ENCODE measurements at places on chromosomes 2 and 18.
A peak's percentile ranks its signal among the peaks of the same experiment; 100 is the strongest.

- H3K27ac ChIP-seq, result no peak overlapping the region
- peaks cover 26% of the 10 kb centered on the region for H3K4me1 ChIP-seq
- no peaks in the 10 kb centered on the region for H3K27me3 ChIP-seq
- peak overlapping the region; percentile 52 for H3K4me3 ChIP-seq
These were observed 1.7 kb upstream of the LDLRAD4 start for GRCh38 chr18:13216711-13217465.

- H3K36me3 ChIP-seq, result no peaks in the 10 kb centered on the region
- H3K4me1 ChIP-seq, result no peaks in the 10 kb centered on the region
- no peak for DNase-seq
These were observed 52.6 kb upstream of the RAB27B start for GRCh38 chr18:54775686-54776085.

DNA sequence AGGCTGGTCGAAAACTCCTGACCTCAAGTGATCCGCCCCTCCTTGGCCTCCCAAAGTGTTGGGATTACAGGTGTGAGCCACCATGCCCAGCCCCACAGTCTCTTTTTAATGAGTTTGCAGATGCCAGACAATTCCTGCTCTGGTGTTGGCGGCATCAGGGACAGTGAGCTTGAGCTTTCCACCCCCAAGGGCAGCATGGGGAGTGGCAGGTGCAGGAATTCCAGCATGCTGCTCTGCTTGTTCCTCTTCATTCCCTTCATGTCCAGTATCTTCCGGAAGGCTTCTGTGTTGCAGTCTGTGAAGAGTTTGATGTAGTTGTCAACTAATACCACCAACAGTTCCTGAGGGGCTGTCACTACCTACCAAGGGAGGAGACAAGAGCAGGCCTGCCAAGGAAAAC is 137.3 kb downstream of the SS18 start:
- DNase-seq, result no peak
- no peaks in the 10 kb centered on the region for H3K36me3 ChIP-seq
- H3K27me3 ChIP-seq, result no peaks in the 10 kb centered on the region

- H3K27me3 ChIP-seq, result no peaks in the 10 kb centered on the region
- no peaks in the 10 kb centered on the region for H3K36me3 ChIP-seq
- H3K4me1 ChIP-seq, result no peaks in the 10 kb centered on the region
- no peak overlapping the region for H3K4me3 ChIP-seq
These were observed 83.4 kb upstream of the MAPRE2 start for GRCh38 chr18:34957864-34958259.

DNA sequence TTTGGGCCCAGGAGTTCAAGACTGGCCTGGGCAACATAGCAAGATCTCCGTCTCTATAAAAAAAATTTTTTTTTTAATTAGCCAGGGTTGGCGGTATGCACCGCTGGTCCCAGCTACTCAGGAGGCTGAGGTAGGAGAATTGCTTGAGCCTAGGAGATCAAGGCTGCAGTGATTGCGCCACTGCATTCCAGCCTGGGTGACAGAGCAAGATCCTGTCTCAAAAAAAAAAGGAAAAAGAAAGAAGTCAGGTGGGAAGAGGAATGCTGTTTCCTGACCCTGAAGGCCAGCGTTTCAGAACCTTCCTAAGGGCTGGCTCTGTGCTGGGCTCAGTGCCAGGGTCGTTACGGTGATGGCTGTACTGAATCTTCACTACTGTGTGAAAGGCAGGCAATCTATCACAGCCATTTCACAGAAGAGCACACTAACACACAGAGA is 35.0 kb upstream of the AGAP1 start:
- no peaks in the 10 kb centered on the region for H3K27me3 ChIP-seq
- DNase-seq, result no peak
- no peak overlapping the region for H3K27ac ChIP-seq
- no peaks in the 10 kb centered on the region for H3K36me3 ChIP-seq

GRCh38 chr2:165877565-165878550 is 75.7 kb downstream of the TTC21B start:
- peak; percentile 5 for DNase-seq
- H3K27ac ChIP-seq, result no peak overlapping the region
- no peaks in the 10 kb centered on the region for H3K27me3 ChIP-seq
- H3K36me3 ChIP-seq, result peaks cover 21% of the 10 kb centered on the region

- no peak overlapping the region for H3K27ac ChIP-seq
- no peak overlapping the region for H3K4me3 ChIP-seq
- no peaks in the 10 kb centered on the region for H3K27me3 ChIP-seq
- DNase-seq, result no peak
- no peaks in the 10 kb centered on the region for H3K4me1 ChIP-seq
These were observed 37.2 kb upstream of the SNED1 start for GRCh38 chr2:240960971-240961876.

GRCh38 chr18:75214332-75214690 is 3.7 kb downstream of the TSHZ1 start:
- no peak overlapping the region for H3K27ac ChIP-seq
- peaks cover 39% of the 10 kb centered on the region for H3K4me1 ChIP-seq
- no peak for DNase-seq
- H3K36me3 ChIP-seq, result no peaks in the 10 kb centered on the region
- no peak overlapping the region for H3K4me3 ChIP-seq

DNA sequence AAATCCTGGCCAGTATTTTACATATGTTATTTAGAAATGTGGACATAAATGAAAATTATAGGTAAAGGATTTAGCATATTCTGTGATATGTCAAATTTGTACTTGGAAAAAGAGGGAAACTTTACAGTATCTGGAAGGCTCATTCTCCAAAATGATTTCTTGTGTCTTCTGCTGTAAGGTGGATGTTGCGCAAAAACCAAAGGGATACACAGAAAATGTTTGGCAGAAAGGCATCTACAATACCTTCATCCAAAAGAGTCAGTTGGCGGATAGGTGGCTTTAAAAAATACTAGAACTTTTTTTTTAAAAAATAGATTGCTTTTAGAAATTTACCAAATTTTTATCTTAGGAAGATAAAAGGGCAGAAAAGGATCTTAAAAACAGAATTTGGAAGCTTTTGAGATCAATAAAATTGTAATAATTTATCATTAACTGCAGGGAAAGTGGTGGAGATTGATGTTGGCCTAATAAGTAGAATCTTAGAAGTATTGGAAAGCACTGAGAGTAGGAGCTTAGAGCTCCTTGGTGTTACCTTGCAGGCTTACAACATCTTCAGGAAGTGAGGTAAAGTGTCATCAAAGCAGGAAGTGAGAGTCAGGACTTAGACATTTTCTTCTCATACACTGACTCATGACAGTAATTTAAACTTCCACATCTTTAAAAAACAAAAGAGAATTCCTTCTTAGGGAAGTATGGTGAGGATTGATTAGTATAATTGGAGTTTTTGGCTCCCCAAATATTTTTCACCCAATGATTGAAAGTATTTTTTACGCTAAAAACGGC is 2.1 kb downstream of the NABP1 start:
- no peak overlapping the region for H3K4me3 ChIP-seq
- H3K27me3 ChIP-seq, result no peaks in the 10 kb centered on the region
- peaks cover 31% of the 10 kb centered on the region for H3K4me1 ChIP-seq

DNA sequence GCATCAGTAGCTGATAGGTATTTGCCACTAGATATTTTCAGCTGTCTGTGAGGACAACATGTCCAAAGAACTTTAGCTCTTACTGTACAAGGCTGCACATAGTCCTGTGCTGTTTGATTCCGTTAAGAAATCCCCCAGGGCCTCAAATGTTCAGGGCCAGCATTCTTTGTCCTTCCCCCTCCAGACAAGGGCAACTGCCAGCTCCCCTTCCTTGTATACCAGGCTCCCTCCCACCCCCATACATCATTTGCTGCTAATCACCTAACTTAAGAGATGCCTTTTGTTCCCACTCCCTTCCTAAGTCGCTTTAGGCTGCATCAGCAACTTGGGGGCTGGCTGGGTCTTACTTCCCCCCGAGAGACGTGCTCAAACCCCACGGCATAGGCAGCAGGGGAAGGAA is 138.7 kb downstream of the CDH20 start:
- no peak for DNase-seq
- H3K4me3 ChIP-seq, result no peak overlapping the region
- no peaks in the 10 kb centered on the region for H3K36me3 ChIP-seq
- H3K27me3 ChIP-seq, result no peaks in the 10 kb centered on the region
- H3K27ac ChIP-seq, result no peak overlapping the region

DNA sequence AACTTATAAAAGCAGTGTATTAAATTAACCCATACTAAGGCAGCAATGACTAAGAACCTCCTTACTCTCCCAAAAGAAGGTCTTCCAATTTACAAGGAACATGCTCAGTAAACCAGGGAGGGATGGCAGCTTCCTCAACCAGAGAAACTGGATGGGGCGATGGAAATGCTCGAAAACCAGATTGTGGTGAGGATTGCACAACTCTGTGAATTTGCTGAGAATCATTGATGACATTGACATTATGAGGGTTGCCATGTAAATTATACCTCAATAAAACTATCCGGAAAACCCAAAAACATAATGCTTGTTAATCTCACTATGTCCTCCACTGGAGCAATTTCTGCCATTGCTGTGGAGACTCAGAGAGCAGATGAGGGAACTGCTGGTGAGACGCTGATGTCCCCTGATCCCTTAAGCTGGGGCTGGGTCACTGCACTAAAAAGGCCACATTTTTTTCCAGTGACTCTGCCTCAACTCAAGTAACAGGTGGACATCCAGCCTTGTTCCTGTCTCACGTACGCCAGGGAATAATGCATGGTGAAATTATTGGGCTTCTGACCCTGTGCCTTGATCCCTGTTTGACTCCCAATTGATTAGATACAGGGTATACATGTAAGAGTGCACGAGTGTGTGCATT is 288.3 kb downstream of the CYP26B1 start:
- DNase-seq, result no peak
- no peaks in the 10 kb centered on the region for H3K27me3 ChIP-seq
- no peaks in the 10 kb centered on the region for H3K4me1 ChIP-seq

GRCh38 chr18:23881778-23882177 is 132.8 kb upstream of the TTC39C start:
- H3K27me3 ChIP-seq, result no peaks in the 10 kb centered on the region
- DNase-seq, result no peak
- no peak overlapping the region for H3K27ac ChIP-seq
- H3K4me1 ChIP-seq, result peaks cover 6% of the 10 kb centered on the region
- H3K36me3 ChIP-seq, result no peaks in the 10 kb centered on the region

GRCh38 chr2:238136820-238137537 is 1.5 kb upstream of the KLHL30 start:
- H3K27me3 ChIP-seq, result peaks cover 4% of the 10 kb centered on the region
- peaks cover 13% of the 10 kb centered on the region for H3K4me1 ChIP-seq
- no peak overlapping the region for H3K27ac ChIP-seq
- no peaks in the 10 kb centered on the region for H3K36me3 ChIP-seq

GRCh38 chr2:118094503-118094902 is 6.2 kb downstream of the INSIG2 start:
- peaks cover 22% of the 10 kb centered on the region for H3K4me1 ChIP-seq
- peaks cover 20% of the 10 kb centered on the region for H3K36me3 ChIP-seq
- H3K4me3 ChIP-seq, result peak overlapping the region; percentile 44
- no peaks in the 10 kb centered on the region for H3K27me3 ChIP-seq

DNA sequence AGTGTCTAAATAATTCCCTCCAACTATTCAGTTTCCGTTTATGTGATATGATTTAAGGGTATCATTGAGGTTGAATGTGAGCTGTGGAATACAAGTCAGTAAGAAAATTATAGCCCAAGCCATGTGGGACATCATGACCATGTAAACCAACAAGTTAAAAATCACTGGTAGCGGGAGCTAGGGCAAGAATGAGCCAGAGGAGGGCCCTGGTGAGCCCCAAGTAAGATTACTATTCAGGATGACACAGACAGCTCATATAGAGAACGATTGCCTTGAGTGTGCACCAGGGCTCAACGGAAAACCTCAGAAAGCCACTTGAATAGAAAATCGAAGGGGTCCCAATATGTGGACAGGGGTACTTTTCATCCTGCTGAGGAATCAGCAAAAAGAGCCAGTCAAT is 87.8 kb upstream of the RBMS1 start:
- H3K27ac ChIP-seq, result no peak overlapping the region
- H3K27me3 ChIP-seq, result no peaks in the 10 kb centered on the region
- DNase-seq, result no peak

- no peak overlapping the region for H3K27ac ChIP-seq
- H3K4me3 ChIP-seq, result no peak overlapping the region
- DNase-seq, result no peak
- H3K27me3 ChIP-seq, result no peaks in the 10 kb centered on the region
- no peaks in the 10 kb centered on the region for H3K4me1 ChIP-seq
- H3K36me3 ChIP-seq, result no peaks in the 10 kb centered on the region
These were observed 95.5 kb upstream of the CREB1 start for GRCh38 chr2:207434306-207434705.

DNA sequence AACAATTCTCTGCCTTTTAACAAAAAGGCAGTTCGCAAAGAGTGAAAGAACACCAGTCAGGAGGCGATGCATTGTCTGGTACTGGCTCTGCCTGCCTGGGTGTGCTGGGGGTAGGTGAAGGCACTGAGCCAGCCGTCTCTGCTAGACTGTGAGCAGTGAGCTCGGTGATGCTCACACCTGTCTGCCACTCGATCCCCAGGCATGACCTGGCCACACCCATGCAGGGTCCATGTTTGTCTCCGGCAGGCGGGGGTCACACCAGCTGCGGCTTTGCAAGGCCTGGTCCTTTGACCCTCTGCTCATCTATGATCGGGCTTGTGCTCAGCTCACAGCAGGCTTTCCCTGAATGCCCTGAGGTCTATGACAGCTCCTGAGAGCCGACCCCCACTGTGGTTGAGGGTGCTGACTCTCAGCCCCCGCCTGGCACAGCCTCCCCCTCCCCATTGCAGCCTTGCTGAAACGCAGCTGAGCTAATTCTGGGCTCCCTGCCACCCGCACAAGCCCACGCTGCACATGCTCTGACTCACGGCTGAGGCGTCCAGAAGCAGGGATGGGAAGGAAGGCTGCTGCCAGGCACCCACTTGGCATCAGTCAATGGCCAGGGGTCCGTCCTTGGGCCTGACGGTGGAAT is 23.7 kb downstream of the CRACDL start:
- H3K27me3 ChIP-seq, result no peaks in the 10 kb centered on the region
- no peak for DNase-seq
- no peaks in the 10 kb centered on the region for H3K36me3 ChIP-seq
- H3K4me1 ChIP-seq, result peaks cover 46% of the 10 kb centered on the region
- no peak overlapping the region for H3K4me3 ChIP-seq

DNA sequence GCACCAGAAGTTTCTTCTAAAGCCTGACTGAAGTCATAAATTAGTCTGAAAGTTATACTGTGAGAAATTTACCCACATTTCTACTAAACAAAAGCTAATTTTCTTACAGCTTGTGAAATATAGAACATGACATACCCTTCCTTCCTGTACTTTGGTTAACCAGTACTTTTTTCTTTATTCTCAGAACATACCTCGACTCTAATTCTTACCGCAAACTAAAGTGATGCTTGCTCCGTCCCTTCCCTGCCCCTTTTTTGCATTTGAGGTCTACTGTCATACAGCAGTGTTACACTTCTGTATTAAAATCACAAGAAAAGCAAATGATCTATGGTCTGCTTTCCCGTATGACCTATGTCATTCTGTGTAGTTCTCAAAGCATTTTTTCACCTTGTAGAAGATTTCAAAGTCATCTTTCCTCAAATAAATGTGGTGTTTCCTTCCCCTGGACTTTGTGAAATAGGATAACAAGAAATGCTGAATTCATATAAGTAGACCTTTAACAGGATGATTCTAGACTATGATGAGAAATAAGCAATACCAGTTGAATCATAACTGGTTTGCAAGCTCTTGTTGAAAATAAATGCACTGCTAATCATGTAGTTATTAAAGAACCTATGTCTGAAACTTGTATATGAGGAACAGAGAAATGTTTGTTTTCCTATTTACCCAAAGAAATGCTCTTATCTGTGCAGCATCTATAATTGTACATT is 30.4 kb downstream of the CYTIP start:
- peaks cover 39% of the 10 kb centered on the region for H3K4me1 ChIP-seq
- H3K4me3 ChIP-seq, result no peak overlapping the region
- peaks cover 37% of the 10 kb centered on the region for H3K36me3 ChIP-seq

Measured in T-cell (primary cell).